Thoracic aorta (tissue), 2 donors: ENCODE measurements at places on chromosomes 2 and 18. TPM values are rescaled to one million over a fixed set of nuclear protein-coding genes. Genes with fewer than 3 reads are reported as not detected.

GRCh38 chr2:187826023-187826422, 271.8 kb upstream of the TFPI start:
- peak overlapping the region; percentile 6 for H3K27ac ChIP-seq
- H3K36me3 ChIP-seq = no peaks in the 10 kb centered on the region
- H3K27me3 ChIP-seq = no peaks in the 10 kb centered on the region

GRCh38 chr2:210224941-210225672, at the start of gene ACADL:
Gene ACADL, minus strand, starts transcription at chr2:210225447. Its CDS starts 184 bp downstream, at chr2:210225263.
- H3K36me3 ChIP-seq = peaks cover 2% of the 10 kb centered on the region
- H3K27ac ChIP-seq = peak within 1 kb of the TSS; percentile 89
- DNase-seq = no peak
- H3K27me3 ChIP-seq = no peaks in the 10 kb centered on the region
- H3K4me3 ChIP-seq = peak within 1 kb of the TSS; percentile 77

- peak overlapping the region; percentile 35 for H3K27ac ChIP-seq
- peaks cover 31% of the 10 kb centered on the region for H3K36me3 ChIP-seq
- H3K4me1 ChIP-seq = peaks cover 8% of the 10 kb centered on the region
- no peak for DNase-seq
Measured at GRCh38 chr2:102154946-102155702, 12.6 kb downstream of the IL1R1 start.

DNA sequence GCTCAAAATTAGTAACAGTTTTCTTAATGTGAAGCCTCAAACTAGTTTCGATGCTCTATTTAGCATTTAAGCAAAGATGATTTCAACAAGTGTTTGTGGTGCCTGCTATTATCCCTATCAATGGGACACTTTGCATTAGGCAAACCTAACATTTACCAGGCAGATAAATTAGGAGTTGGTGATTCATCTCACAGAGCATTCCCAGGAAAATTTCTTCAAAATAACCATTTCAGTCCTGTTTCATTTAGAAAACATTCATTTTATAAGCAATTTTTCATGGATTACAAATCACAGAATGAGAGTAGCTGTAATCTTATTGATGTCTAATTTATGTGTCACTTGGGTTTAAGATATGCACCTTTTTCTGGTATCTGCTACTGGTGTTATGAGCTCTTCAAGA, 62.7 kb downstream of the CLHC1 start:
- H3K27ac ChIP-seq = peak overlapping the region; percentile 44
- H3K36me3 ChIP-seq = no peaks in the 10 kb centered on the region
- no peaks in the 10 kb centered on the region for H3K27me3 ChIP-seq
- H3K4me1 ChIP-seq = peaks cover 8% of the 10 kb centered on the region

GRCh38 chr2:188524519-188525113, 232.9 kb downstream of the GULP1 start:
- peaks cover 28% of the 10 kb centered on the region for H3K4me1 ChIP-seq
- H3K4me3 ChIP-seq = no peak overlapping the region
- H3K36me3 ChIP-seq = no peaks in the 10 kb centered on the region

SERPINB12 gene
- total RNA-seq = not detected

GRCh38 chr2:182887093-182887492, 20.7 kb upstream of the FRZB start:
- H3K4me1 ChIP-seq = peaks cover 48% of the 10 kb centered on the region
- no peak for DNase-seq
- H3K27ac ChIP-seq = peak overlapping the region; percentile 58

- no peak overlapping the region for H3K4me3 ChIP-seq
- no peak for DNase-seq
- H3K27ac ChIP-seq = no peak overlapping the region
- no peaks in the 10 kb centered on the region for H3K4me1 ChIP-seq
- H3K27me3 ChIP-seq = no peaks in the 10 kb centered on the region
Measured at GRCh38 chr18:78679613-78680260, 299.9 kb upstream of the SALL3 start.

DNA sequence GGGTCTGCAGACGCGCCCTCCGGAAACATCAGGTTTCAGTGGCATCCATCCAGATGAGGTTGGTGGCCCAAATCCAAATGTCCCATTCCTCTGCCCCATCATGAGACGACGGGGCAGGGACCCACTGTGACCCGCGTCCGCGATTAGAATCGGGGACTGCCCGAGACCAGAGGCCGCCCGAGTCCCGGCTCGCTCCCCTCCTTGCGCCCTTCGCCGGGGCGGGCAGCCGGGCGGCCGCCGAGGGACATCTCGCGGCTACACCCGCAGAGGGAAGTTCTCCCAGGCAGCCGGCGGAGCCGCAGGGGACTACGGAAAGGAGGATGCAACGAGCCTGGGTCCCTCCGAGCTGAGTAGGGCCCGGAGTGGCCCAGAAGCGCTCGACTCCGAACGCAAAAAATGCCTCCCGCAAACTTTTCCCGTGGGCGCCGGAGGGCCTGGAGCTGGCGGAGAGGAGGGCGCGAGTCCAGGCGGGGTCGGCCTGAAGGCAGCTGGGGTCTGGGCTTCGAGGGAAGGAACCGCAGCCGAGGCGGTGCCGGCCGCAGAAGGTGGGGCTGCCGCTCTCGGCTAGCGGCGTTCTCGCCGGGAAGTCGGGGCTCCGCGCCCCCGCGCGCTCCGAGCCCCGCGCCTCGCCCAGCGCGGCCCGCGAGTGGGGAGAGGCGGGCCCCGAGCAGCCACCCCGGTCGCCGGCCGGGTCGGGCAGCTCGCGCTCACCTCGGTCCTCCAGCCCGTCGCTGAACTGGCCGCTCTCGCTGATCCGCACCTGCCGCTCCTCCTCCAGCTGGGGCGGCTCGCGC, 580 bp downstream of the TMEM163 start:
- peaks cover 5% of the 10 kb centered on the region for H3K27me3 ChIP-seq
- H3K4me1 ChIP-seq = peaks cover 15% of the 10 kb centered on the region
- H3K4me3 ChIP-seq = peak overlapping the region; percentile 64
- H3K27ac ChIP-seq = no peak overlapping the region

GRCh38 chr18:32454593-32454992, 16.1 kb downstream of the GAREM1 start:
- no peak for DNase-seq
- no peaks in the 10 kb centered on the region for H3K36me3 ChIP-seq
- H3K27me3 ChIP-seq = no peaks in the 10 kb centered on the region
- no peak overlapping the region for H3K27ac ChIP-seq

POTEC gene
- total RNA-seq = not detected

- H3K36me3 ChIP-seq = no peaks in the 10 kb centered on the region
- no peaks in the 10 kb centered on the region for H3K4me1 ChIP-seq
- H3K4me3 ChIP-seq = no peak overlapping the region
- H3K27me3 ChIP-seq = no peaks in the 10 kb centered on the region
- DNase-seq = no peak
Measured at GRCh38 chr2:26649992-26650712, 9.0 kb upstream of the CIB4 start.

- peaks cover 6% of the 10 kb centered on the region for H3K4me1 ChIP-seq
- no peak overlapping the region for H3K27ac ChIP-seq
- H3K36me3 ChIP-seq = no peaks in the 10 kb centered on the region
- DNase-seq = no peak
Measured at GRCh38 chr2:40543381-40543780, 91.5 kb upstream of the SLC8A1 start.

HOXD13 gene
- not detected for total RNA-seq

LRRTM1 gene
- not detected for total RNA-seq

- no peaks in the 10 kb centered on the region for H3K27me3 ChIP-seq
- H3K36me3 ChIP-seq = no peaks in the 10 kb centered on the region
- H3K27ac ChIP-seq = no peak overlapping the region
- H3K4me1 ChIP-seq = peaks cover 7% of the 10 kb centered on the region
- DNase-seq = no peak
Measured at GRCh38 chr2:40289771-40290404, 162.0 kb downstream of the SLC8A1 start.

- no peaks in the 10 kb centered on the region for H3K4me1 ChIP-seq
- DNase-seq = no peak
- no peaks in the 10 kb centered on the region for H3K36me3 ChIP-seq
- H3K27me3 ChIP-seq = no peaks in the 10 kb centered on the region
- H3K27ac ChIP-seq = no peak overlapping the region
- H3K4me3 ChIP-seq = no peak overlapping the region
Measured at GRCh38 chr2:157460384-157460837, 16.5 kb upstream of the CYTIP start.

GRCh38 chr2:179428649-179429048, 164.0 kb upstream of the SESTD1 start:
- no peaks in the 10 kb centered on the region for H3K27me3 ChIP-seq
- no peak for DNase-seq
- H3K36me3 ChIP-seq = no peaks in the 10 kb centered on the region
- H3K4me3 ChIP-seq = peak overlapping the region; percentile 40

FEV gene
- not detected for total RNA-seq

DNA sequence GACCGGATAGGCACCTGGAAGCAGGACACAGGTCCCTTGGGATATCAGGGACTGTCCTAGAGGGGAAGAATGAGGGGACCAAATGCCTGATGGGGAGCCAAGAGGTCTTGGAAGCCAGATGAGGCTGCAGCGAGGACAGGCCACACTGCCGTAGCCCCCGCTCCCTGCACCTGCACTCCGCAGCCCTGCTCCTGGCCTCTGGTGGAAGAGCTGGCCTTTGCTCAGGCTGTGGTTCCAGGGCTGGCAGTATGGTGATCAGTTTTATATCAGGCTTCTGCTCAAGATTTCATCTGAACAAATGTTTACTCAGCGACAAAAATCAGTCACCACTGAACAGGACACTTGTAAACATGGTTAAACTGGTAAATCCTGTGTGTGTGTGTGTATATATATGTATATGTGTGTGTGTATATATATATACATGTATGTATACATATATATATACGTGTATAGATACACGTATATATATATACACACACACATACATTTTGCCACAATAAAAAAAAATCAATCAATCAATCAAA, 52.5 kb upstream of the TAF1B start:
- no peak overlapping the region for H3K27ac ChIP-seq
- H3K27me3 ChIP-seq = no peaks in the 10 kb centered on the region
- DNase-seq = no peak
- H3K4me3 ChIP-seq = no peak overlapping the region
- no peaks in the 10 kb centered on the region for H3K36me3 ChIP-seq

DNA sequence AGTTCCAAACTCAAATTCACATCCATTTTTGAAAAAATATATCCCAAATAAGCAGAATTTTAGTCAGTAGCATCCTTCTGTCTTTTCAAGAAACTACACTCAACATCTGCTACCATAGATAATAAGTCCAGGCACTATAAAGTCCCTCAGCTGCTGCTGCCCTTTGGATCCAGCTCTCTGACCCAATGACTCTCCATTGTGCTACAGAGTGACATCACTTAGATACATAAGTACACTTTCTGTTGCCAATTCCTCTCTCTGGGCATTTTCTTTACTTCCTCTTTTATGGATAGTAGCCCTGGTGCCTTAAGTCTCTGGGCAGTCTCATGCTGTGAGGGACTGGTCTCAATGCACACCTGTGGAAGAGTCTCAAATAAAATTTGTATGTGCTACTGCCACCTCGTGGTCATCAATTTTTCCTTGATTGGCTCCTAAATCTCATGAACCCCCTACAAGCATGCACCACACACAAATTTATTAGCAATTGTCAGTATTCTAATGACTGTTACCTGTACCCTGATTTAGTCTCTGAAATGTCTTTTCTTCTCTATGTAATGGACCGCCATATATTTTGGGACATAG, 219.2 kb downstream of the LRP1B start:
- no peaks in the 10 kb centered on the region for H3K36me3 ChIP-seq
- no peak overlapping the region for H3K4me3 ChIP-seq
- DNase-seq = no peak
- H3K4me1 ChIP-seq = no peaks in the 10 kb centered on the region

PMAIP1 gene
- total RNA-seq = not detected

DNAJC5G gene
- total RNA-seq = not detected

DNA sequence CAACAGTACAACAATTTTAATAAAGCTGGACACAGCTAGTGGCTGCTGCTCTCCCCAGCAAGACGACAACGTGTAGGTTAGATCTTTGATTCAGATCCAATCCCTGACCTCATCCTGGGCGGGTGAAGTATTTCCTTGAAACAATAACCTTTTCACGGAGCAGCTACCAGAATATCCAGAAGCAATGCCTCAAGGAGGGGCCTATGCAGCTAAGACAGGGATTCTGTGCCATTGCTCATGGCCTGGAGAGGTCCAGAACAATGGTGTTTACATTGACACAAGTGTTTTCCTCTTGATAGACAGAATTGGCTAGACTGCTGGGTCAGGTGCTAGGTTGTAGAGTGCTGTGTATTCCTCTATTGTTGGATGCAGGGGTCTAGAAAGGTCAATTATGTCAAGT, 520.1 kb downstream of the BCL11A start:
- no peaks in the 10 kb centered on the region for H3K36me3 ChIP-seq
- H3K4me1 ChIP-seq = no peaks in the 10 kb centered on the region
- no peak for DNase-seq
- H3K4me3 ChIP-seq = no peak overlapping the region
- H3K27ac ChIP-seq = no peak overlapping the region

GRCh38 chr18:12048827-12049175, 44.8 kb upstream of the ANKRD62 start:
- no peaks in the 10 kb centered on the region for H3K36me3 ChIP-seq
- no peak for DNase-seq
- H3K4me3 ChIP-seq = no peak overlapping the region
- H3K27me3 ChIP-seq = no peaks in the 10 kb centered on the region

LOXHD1 gene
- 0.27 TPM for total RNA-seq

GRCh38 chr18:79456105-79456980, 60.6 kb downstream of the NFATC1 start:
- no peaks in the 10 kb centered on the region for H3K27me3 ChIP-seq
- H3K36me3 ChIP-seq = peaks cover 22% of the 10 kb centered on the region
- no peak overlapping the region for H3K27ac ChIP-seq
- H3K4me3 ChIP-seq = no peak overlapping the region

DNA sequence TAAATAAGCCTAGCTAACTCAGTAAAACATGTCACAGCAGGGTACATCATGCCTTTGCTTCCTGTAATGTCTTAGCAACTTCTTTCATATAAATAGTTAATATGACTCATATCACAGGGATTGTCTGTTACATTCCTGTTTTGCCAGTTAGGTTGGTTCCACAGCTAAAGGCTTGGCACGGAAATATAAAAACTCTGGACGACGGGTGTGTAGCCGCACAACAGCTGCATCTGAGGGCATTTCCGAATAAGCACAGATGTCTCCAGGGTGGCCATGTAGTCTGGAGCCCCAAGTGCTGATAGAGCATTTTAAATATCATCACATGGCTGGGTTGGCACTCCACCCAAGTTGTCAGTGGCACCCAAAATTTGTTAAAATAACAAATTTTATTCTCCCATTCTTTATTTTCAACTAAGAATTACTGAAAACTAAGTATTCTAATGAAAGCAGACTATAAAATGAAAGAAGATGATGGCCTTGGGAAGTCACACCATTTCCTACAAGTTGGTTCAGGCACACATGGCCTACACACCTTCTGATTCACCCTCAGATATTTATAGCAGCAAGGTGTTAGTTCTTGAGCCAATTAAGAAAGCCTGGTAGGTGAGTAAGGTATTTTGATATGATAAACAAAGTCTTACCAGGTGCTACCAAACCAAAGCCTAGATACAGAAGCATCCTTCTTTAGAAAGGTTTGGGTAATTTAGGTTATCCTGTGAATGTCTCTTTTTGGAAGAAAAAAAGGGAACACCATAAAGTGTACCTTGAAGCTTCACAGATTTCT, 61.8 kb upstream of the STK17B start:
- no peak overlapping the region for H3K4me3 ChIP-seq
- no peak for DNase-seq
- no peaks in the 10 kb centered on the region for H3K27me3 ChIP-seq
- peak overlapping the region; percentile 60 for H3K27ac ChIP-seq
- H3K4me1 ChIP-seq = peaks cover 16% of the 10 kb centered on the region
